ENCODE measurements at places on chromosomes 12 and 14. TPM values are rescaled to one million over a fixed set of nuclear protein-coding genes. Genes with fewer than 3 reads are reported as not detected.

PTPN6 gene
- total RNA-seq, result 25.3 TPM

OVCH1 gene
- total RNA-seq, result not detected

RHNO1 gene
- 56.4 TPM for total RNA-seq

GARIN6 gene
- not detected for total RNA-seq

WSB2 gene
- total RNA-seq, result 60.8 TPM

KRT5 gene
- total RNA-seq, result not detected

KLRB1 gene
- not detected for total RNA-seq

RFX4 gene
- 2.1 TPM for total RNA-seq

NINJ2 gene
- total RNA-seq, result 0.94 TPM

GALNT8 gene
- total RNA-seq, result 8.4 TPM

KRT6A gene
- total RNA-seq, result not detected

Measured in GM23338 (cell line).